ENCODE measurements at places on chromosomes 11 and 22. TPM values are rescaled to one million over a fixed set of nuclear protein-coding genes. Genes with fewer than 3 reads are reported as not detected.

Gene ACTN3
- total RNA-seq: not detected

Gene EEF1G
- total RNA-seq: 1,017 TPM

Gene MUC2
- not detected for total RNA-seq

Gene HTR3A
- not detected for total RNA-seq

Gene HPX
- total RNA-seq: 3.8 TPM

Gene BTBD10
- total RNA-seq: 37.3 TPM

Gene OR52I1
- total RNA-seq: not detected

Gene CFAP300
- 2.5 TPM for total RNA-seq

Gene PPP2R5B
- 29.3 TPM for total RNA-seq

Gene ANO9
- not detected for total RNA-seq

Gene C1QTNF4
- total RNA-seq: 0.41 TPM

Gene SCARF2
- total RNA-seq: 88.8 TPM

Gene MS4A4E
- total RNA-seq: 0.20 TPM

Gene PHOX2A
- total RNA-seq: not detected

Measured in chondrocyte (in vitro differentiated cells).